Activated T-cell treated with anti-CD3 and anti-CD28 coated beads, Interleukin-2, amount 50 U/mL, for 48 hours (primary cell): ENCODE measurements at places on chromosomes 4 and X.

- DNase-seq: no peak
These were observed 7.0 kb downstream of the LRCH2 start for GRCh38 chrX:115226929-115227328.

- DNase-seq: no peak
These were observed 208.9 kb upstream of the ARHGEF9 start for GRCh38 chrX:63993936-63994335.

DNA sequence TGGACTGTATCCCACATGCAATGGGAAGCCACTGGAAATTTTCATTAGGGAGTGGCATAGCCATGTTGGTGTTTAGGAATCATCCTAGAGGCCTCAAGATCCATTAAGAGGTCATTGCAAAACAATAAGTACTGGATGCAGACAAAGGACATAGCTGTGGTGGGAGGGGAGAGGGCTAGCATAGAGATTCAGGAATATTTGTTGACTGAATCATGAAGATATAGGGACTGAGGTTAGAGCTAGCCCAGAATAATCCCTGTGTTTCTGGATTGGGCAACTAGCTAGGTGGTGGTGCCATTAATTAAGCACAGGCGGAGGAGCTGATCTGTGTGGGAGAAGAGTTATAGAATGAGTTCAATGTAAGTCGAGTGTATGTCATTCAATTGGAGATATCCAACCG, 135.0 kb downstream of the RAB28 start:
- no peak for DNase-seq

GRCh38 chr4:91734682-91735081, 569.1 kb upstream of the GRID2 start:
- no peak for DNase-seq

DNA sequence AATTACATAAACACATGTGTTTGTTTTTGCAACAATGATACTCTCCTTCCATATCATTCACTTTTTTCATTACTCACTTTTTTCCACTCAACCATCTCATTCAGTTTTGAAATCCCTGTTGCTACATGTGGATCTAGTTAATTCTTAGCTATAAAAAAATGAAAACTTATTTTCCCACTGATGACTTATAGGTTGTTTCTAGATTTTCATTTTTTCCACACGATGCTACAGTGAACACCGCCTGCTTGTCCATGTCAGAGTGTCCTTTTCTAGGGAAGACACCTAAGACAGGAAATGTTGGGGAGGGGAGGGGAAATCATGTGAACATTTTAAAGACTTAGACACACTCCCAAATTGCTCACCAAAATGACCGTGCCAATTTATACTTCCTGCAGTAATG, 70.2 kb downstream of the SUPT20HL2 start:
- DNase-seq: no peak

DNA sequence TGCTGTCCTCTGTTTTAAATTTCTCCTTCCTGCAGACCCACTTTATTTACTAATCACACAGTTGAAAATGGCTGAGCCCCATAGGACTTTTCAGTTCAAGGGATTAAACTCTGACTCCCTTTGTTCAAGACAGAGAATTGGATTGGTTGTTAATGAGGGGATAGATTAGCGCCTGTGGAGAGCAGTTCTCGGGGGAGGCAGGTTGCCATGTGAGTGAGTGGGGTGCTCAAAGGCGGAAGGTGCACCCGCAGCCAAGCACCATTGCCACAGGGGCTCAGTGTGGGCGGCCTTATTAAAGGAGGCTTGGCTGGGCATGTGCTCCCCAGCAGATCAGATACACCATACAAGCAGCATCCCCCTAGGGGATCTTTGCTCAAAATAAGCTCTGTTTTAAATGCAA, 7.9 kb upstream of the CBR4 start:
- no peak for DNase-seq

GRCh38 chr4:121510341-121510874, 129.6 kb upstream of the QRFPR start:
- peak; percentile 24 for DNase-seq

DNA sequence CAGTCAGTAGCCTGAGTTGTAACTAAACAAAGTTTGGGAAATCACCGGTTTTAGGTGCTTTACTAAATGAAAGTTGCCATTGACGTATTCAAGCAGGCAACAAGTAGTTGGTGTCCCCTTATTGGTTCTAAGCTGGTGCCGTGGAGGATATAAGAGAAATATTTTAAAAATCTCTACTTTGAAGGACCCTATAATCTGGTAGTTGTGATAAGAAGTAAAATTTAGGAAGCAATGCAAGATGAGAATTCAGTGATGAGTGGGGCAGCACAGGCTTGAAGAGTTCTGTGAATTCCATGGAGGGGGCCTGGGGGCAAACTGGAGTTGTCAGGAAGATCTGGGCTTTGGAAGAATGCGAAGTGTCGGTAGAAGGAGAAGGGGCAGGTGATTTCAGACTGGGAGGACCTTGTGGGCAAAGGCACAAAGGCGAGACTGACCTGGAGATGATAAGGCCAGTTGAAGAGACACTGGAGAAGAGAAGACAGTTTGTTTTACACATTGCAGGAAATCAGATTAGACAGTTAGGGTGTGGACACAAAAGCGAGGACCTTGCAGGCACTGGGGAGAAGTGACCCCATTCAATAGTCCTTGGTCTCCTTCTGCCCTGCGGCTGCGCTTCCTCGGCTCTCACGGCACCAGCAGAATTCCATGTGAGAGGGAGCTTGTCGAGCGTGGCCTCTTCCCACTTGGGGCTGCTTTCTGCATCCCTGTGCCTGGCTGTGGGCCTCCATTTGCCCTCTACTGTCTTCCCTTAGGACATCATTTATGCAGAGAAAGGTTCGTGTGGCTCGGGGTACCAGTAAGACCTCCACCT, 1.3 kb downstream of the RHOH start:
- DNase-seq: peak; percentile 63

DNA sequence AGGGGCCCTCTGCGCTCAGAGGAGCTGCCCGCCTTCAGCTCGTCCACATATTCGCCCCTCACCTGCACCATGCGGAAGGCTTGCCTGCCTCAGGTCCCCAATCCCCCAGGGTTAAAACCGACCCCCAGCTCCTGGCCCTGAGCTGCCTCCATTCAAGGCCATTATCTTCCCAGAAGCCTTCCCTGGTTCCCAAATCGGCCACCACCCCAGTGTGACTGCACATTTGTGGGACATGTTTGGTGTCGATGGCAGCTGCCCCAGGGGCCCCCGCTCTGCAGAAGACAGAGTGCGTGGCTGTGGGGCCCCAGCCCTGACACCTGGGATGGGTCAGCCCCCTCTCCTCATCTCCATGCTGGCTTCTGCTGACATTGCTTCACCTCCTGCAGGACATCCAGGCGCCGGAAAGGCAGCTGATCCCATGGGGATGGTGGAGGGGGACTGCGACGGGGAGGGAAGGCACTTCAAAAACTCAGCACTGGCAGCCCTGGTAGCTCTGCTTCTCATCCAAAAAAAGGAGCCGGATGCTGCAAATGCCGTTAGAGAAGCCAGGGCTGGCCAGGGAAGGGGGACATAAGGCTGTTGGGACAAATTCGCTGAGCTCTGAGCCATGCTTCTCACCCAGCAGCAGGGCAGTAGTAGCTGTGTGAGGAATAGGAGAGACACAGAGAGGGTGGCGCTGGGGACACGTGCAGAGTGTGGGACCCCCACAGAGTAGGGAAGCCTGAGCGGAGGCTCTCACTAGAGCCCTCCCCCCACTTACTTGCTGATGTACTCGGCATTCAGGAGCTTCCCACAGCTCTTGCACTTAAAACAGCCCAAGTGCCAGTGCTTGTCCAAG, 78.5 kb downstream of the ABLIM2 start:
- no peak for DNase-seq

- DNase-seq: no peak
These were observed 29.3 kb upstream of the UGT2B7 start for GRCh38 chr4:69066945-69067344.

GRCh38 chr4:52545099-52546069, 113.7 kb downstream of the USP46 start:
- DNase-seq: peak; percentile 75

DNA sequence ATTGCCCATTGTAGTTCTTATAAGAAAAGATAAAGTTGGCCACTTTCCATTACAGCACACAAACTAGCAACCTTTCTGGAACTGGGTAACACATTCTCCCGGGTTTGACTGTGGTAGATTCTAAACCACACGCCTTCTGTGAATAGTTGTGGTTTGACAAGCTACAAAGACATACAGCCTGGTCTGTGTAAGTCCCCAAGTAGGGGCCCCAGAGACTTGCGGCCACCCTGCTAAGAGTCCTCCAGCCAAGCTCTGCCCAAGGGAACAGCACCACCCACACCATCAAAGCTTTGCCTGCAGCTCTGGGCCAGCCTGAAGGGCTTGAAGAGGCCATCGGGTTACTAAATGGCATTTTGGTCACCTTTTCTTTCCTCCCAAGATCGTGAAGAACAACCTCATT, 203.4 kb downstream of the MAML3 start:
- peak; percentile 62 for DNase-seq

- DNase-seq: no peak
These were observed 171.1 kb upstream of the CXCL13 start for GRCh38 chr4:77434299-77435092.

- DNase-seq: no peak
These were observed 214.4 kb upstream of the ARSJ start for GRCh38 chr4:114193624-114194399.

DNA sequence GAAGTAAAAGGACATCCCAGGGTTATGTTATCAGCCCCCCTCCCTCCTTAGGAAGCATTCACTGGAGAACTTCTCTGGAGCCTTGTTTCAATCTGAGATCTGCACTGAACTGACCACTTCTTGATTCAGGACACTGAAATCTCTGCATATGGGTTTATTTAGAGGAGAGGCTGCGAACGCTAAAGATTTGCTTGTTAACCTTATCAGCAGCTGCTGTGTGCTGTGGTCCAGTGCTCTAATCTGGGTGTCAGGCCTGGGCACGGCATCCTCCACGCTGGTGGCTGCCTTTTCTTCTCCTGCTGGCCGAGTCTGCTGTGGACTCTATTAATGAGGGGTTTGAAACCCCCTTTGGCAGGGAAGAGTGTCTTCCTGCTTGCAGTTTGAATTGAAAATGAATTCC, 1094.7 kb upstream of the TENM3 start:
- no peak for DNase-seq

DNA sequence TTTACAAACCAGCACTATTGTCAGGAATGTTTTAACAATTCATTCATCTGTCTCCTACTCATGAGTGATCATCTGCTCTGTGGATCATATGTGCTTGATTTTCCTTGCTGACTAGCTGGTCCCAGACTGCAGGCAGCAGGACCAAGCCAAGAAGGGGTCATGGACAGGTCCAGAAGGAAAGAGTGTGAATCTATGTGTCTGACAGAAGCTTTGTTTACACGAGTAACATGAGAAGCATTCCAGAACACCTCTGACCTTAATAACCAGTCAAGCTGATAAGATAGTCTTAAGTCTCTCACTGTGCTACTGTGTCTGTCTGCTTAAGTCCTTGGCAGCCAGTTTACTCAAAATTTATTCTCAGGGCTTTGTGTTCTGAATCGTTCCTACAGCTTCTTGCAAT, 39.0 kb downstream of the GUCY1A1 start:
- DNase-seq: no peak

- DNase-seq: no peak
These were observed 48.3 kb downstream of the MTHFD2L start for GRCh38 chr4:74206088-74206825.

- no peak for DNase-seq
These were observed 248.1 kb downstream of the C4orf33 start for GRCh38 chr4:129344058-129344457.

- DNase-seq: no peak
These were observed 84.1 kb downstream of the LDB2 start for GRCh38 chr4:16814361-16814760.

DNA sequence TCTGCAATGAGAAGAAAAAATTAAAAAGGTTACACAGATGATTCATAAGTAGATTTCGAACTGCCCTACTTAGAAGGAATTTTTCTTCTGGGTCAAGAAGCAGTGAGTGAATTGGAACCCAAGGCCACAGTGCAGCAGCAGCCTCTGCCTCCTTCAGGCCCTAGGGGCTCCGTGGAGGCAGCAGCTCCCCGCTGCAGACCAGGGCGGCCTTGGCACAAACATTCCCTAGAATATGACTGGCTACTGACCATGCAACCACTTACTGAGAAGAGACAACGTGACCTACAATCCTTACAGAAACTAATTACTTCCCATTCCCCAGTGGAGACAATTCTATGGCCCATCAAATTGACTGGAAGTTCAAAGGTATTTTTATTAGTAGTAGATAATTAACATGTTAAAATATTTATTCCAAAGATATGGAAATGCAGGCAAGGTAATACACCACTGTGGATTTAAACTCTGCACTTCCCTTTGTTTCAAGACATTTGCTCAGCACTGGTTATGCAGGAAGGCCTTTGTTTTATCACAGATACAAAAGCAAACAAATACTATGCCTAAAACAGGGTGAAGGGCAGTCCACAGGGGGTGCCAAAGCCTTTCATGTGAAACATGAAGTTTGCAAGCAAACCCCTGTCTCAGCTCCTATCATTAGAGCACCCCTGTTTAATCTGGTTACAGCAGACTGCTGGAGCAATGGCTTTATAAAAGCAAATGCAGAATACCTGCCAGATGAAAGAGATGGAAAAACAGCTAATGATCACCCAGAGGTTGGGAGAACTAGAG, 59.2 kb downstream of the PCDH19 start:
- DNase-seq: no peak

GRCh38 chr4:132863619-132864018, 285.5 kb upstream of the PCDH10 start:
- DNase-seq: no peak

DNA sequence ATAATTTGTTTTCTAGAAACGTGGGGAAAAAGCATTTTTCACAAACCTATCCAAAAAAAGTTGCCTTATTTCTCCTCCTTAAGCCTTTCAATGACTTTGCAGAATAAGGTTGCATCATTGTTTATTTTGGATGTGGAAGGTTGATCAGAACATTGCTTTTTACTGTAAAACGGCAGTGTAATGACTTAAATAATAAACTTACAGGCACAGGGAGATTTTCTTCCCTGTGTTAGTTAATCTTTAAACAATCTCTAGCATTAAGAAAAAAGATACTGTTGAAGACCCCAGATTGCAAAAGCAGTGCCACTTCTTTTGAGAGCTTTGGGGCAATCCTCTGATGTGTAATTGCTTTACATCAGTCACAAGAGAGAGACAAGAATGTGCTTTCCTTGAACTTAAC, 153.4 kb downstream of the ARX start:
- no peak for DNase-seq
